CD14-positive monocyte (primary cell): ENCODE measurements at places on chromosomes 1 and 21.

DNA sequence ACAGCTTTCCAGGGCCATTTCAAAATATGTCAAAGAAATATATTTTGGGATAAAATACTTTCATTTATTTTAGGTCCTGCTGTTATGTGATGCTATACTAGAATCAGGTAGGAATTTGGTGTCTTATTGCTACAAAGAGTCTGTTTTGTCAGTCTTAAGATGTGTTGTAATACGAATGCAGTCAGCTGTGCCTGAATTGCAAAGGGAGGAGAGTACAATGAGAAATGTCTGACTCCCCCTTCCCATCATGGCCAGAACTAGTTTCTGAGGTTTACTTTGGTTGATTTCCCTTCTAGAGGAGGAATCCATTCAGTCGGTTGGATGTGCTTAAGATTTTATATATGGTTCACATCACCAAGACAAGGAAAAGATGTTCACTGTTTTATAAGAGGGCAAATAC lies 75.7 kb upstream of the TNFSF18 start:
- DNase-seq = no peak

DNA sequence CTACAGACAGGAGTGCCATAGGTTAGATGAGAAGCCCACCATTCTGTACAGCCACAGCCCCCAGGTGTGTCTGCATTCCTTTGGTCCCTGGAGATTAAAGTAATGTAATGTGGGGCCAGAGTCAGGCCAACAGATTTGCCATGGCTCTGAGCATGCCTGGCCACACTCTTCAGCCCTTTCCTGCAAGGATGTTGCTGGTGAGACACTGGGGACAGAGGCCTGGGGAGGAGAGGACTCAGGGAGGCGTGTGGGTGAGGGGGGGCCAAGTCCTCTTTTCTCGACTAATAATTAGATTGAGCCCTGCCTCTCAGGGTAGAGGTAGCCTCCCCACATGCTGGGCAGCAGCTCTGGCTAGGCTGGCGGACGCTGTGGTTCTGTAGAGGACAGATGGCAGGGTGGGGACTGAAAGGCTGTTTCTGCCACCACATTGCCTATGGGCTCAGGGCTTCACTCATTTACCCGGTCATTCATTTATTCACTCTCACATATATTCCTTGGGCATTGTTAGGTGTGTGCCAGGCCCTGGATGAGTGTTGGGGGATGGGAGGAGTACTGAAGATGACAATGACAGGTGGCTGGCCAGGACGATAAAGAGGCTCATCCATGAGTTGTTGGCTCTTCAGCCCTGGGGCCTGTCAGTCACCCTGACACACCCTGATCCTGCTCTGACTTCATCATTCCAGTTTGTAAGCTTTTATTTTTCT lies 7.1 kb upstream of the PRCC start:
- DNase-seq = no peak

DNA sequence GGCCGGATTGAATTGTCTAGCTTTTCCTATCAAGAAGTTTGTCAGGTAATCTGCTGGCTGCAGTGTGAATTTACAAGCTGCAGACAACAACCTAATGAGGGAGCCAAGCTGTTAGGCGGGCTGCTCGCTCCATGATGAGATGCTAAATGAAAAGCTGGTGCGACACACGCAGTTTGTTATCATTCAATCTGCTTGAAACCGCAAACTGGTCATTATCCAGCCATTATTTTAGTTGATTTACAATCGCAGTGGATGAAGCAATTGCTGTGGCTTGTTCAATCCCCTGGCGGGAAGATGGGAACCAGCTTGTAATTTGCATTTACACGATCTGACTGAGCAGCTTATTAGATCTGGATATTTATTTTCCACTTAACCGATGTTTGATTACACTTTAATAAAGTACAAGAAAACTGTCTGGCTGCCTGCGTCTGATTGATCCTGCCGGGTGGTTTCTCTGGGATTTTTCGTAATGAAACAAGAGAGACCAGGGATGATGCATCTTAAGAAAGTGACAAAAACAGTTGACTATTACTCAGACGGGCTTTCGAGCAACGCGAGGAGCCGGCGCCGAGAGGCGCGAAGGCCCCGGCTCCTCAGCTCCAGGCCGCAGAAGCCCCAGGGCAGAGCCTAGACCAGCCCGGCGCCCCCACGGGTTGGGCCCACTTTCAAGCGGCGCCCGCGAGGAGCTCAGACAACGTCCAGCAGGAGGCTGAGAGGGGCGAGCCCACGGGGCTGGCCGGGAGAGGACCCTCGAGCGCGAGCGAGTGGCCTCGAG lies 118.0 kb upstream of the BARHL2 start:
- no peak for DNase-seq

- no peak for DNase-seq
These were observed 569.0 kb downstream of the PTPRU start for GRCh38 chr1:29805122-29805895.

GRCh38 chr21:26136671-26137070 lies 33.9 kb downstream of the APP start:
- no peak for DNase-seq

DNA sequence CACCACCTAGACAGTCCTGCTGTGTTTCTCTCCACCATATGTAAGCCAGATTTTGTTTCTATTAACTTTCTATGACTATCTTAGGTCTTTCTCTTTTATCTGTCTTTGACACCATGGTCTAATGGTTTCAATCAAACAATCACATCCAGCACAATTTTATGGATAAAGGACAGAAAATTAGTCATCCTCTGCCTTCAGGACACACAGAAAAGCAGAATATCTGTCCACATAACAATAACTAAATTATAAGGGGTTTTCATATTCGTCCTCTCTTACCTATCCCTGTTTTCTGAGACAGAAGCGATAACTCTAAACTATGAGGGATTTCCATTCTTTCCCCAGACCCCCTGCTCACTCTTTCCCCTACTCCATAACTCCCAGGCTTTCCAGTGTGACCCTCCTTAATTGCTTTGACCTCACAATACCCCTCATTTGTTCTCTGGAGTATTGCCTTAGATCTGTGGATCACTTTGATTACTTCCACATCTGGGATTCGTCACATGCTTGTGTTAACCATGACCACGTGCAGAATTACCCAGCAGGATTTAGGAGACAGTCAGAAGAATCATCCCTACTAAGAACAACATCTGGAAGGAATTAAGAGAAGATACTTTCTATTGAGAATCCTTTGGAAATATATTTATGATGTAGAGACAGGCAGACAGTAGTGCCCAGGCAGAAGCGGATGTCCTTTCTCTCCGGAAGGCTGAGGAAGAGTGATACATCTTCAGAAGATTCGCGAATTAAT lies 108.2 kb upstream of the GREM2 start:
- no peak for DNase-seq

DNA sequence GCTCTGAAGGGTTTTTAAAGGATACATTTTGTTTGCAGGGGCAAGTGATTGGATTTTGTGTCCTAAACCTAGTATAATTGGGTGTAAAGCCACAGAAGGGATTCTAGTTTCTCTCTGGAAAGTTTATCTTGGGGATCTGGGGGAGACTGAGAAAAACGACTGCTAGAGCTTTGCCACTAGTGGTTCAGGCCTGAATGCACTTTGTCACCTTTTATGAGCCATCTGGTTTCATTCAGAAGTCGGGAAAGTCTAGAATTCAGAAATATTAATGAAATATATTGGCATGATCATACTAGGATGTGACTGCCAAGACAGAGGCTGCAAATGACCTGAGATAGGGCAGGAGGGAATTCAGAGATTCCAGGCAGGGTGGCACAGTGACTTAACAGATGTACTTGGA lies 111.5 kb upstream of the KCNK2 start:
- no peak for DNase-seq

GRCh38 chr1:56452027-56453011 lies 127.0 kb downstream of the PLPP3 start:
- DNase-seq = no peak
